ENCODE measurements at places on chromosomes 4 and X.

GRCh38 chrX:107445146-107445545 lies 4.3 kb upstream of the FRMPD3 start:
- no peak for DNase-seq

GRCh38 chrX:19840899-19841648 lies 46.3 kb downstream of the SH3KBP1 start:
- no peak for DNase-seq

DNA sequence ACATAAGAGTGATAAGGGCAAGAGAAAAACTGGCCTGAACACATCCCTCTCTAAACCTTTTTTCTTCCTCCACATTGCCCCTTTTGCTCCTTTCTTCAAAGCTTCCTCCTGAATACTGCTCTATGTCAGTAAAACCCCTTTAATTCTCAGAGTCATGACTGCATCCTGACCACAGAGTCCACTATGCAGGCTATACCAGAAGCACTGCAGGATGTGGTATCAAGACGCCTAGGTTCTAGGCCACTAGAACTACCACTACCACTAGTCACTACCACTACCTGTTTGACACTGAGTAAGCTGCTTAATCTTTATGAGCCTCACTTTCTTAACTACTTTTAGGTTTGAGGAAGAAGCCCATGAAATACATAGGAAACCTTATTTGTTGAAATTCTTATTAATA lies 38.7 kb downstream of the ARHGEF9 start:
- DNase-seq: no peak

DNA sequence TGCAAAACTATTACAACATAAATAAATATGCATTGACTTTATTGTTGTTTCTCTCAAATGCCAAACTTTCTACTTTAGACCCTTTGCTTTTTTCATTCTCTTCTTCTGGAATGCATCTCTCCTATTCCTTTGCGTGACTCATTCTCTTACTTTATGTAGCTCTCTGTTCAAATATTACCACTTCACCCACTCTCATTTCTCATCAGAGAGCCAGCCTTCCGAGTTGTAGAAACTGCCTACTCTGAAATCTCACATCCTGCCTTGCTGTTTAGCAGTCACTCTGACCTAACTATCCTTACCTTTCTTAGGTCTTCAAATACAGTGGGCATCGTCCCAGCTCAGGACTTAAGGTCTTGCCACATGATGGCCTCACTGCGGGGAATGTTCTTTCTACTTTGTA lies 143.5 kb downstream of the GALNTL6 start:
- no peak for DNase-seq

DNA sequence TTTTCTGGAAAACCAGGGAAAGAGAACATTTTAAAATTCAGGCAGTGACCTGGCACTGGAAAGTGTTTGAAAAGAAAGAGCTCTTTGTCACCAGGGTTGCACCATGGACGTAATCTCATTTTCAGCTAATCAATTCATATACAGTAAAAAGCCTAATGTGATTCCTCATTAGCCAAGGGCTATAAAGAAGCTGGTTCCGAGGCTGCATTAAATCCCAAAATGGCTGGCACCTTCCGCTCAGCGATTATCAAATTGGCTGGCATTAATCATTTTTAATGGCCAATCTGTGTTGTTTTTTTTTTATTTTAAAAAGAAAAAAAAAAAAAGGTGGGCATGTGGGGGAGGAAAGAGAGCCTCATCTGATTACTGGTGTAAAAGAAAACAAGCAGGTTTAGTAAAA lies 341.4 kb downstream of the RAB28 start:
- no peak for DNase-seq
